SIG-M5 (cell line): ENCODE measurements at places on chromosomes 5 and 9.

- DNase-seq, result no peak
Observed at GRCh38 chr5:142548739-142549275, 137.1 kb downstream of the FGF1 start.

DNA sequence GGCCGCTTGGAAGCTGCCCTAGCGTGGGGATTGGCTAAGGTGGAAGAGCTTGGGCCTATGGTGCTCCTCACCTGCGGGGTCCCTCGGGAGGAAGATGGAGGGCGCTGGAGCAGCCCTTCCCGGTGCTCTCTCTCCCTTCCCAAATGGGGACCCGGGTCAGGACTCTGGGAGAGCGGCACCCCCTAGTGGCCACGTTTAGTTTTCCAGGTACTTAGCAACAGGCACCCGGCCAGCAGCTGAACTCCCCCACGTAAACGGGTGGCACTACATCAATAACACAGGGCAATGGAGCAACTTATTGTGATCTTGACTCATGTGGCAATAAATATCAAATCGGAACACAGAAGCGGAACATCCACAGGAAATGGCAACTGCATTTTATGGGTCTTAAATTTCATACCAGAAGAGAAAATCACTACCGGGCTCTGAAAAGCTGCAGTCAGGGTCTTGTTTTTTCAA is 316.6 kb downstream of the AGTPBP1 start:
- DNase-seq, result no peak

DNA sequence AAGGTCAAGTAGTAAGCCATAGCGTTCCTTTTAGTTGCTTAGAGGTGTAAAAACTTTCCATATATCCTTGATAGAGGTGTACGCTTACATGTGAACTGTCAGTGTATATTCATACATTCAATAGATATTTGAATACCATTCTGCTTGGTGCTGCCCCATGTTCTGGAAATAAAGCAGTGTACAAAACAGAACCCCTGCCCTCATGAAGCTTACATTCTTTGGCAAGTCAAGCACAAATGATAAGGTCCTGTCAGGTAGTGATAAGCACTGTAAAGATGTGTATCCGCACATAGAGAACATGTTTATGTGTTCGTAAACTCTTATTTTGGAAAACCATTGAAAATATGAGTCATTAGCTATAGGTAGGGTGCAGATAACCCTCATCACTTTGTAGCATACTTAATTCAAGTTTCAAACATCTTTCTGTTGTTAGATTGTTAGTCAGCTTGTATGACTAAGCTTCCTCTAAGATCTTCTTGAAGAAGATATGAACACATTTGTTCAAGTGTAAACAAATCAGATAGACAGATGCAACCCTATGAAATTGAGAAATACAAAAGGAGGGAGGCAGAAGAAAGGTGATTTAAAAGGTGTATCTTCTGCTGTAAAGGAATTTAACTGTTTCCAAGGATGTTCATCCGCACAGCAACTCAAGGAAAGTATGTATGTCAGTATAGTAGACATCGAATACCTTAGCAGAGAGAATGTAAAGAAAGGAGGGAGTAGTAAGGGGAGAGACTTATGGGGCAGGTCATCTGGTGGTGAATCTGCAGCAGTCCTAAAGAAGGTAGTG is 1.6 kb downstream of the GTF3C4 start:
- no peak for DNase-seq

GRCh38 chr9:3758816-3759576 is 233.2 kb upstream of the RFX3 start:
- DNase-seq, result no peak

DNA sequence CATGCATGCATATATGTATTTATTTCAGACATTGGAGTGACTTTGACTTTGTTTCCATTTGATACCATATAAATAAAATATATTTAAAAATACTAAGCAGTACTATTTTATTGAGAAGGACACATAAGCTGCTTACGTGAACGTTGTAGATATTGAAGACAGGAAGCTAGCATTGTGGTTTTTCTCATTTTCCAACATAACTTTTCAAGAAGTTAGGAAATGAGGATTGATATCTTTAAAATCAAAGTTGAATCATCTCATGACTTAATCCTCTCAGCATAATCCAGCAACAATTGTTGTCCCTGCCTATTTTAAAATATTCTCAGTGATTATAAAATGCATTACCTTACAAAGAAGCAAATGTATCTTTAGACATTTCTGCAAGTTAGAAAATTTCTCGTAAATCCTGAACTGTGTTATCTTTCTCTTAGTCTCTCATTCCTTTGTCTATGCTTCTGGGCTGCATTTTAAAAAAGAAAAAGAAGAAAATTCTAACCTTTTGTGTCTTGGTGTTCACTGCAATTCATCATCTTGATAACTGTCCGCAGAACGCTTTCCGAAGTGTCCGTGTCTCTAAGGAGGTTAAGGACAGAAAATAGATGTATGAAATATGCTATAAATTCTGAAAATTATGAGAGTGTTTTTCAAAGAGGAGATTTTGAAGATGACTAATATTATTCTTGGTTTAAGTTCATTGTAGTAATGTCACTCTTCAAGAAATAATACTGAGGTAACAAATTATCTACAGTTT is 1089.9 kb upstream of the CDH6 start:
- DNase-seq, result no peak

- DNase-seq, result no peak
Observed at GRCh38 chr9:23686257-23686656, 139.8 kb downstream of the ELAVL2 start.

DNA sequence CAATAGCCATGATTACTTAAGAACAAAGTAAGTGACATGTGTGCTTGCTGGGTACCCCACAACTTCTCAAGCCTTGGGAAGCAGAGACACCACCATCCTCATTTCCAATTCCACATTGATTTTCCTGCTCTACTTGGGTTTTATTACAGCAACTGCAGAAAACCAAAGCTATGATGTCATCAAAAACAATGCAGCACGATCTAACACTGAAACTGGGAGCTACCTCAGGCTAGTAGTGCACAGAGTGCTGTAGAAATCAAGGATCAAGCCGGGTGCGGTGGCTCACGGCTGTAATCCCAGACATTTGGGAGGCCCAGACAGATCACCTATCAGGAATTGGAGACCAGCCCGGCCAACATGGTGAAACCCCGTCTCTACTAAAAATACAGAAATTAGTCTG is 174.4 kb upstream of the MSX2 start:
- DNase-seq, result no peak

DNA sequence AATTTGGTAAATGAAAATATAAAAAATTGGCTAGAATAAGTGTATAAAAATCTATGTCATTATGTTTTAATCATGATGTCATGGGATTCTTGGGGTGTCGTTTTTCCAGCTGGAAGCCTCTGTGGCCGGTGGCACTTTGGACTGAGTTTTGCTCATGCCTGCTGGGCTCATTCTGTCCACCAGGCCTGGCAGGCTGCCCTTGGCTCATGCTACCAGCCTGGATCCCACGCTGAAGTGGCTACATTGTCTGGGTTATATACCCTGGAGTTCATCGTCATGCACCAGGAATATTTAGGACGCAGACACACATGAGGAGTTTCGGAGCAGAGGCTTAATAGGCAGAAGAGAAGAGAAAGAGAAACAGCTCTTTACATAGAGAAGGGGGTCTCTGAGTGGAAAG is 1913.7 kb upstream of the WWC1 start:
- DNase-seq, result no peak

DNA sequence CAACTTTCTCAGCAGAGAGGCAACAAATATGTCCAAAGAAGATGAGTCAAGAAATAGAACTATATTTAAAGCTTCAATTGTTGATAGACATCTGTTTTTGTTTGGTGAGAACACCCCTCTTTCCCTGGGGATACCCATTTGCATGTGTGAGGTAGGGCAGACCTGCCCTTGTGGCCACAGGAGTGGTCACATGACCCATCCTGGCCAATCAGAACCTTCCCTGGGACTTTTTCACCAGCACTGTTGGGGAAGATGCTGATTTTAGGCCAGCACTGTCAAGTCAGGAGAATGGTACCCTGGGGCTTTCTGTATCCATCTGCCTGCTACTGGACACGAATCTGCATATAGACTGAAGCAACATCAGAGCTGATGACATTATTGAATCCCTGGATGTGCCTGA is 211.2 kb downstream of the CDK5RAP2 start:
- no peak for DNase-seq

- no peak for DNase-seq
Observed at GRCh38 chr5:107607196-107607595, 63.5 kb downstream of the EFNA5 start.

- no peak for DNase-seq
Observed at GRCh38 chr5:93274291-93274690, 306.7 kb downstream of the NR2F1-AS1 start.

GRCh38 chr5:150516011-150516410 is 8.1 kb downstream of the NDST1 start:
- DNase-seq, result no peak

GRCh38 chr5:139601429-139601828 is 40.3 kb downstream of the UBE2D2 start:
- DNase-seq, result no peak

GRCh38 chr9:131420980-131421624 is 27.2 kb downstream of the PRRC2B start:
- no peak for DNase-seq

- DNase-seq, result no peak
Observed at GRCh38 chr5:176787676-176788075, 22.7 kb upstream of the UNC5A start.

GRCh38 chr9:118596374-118597015 is 772.7 kb downstream of the BRINP1 start:
- DNase-seq, result no peak

DNA sequence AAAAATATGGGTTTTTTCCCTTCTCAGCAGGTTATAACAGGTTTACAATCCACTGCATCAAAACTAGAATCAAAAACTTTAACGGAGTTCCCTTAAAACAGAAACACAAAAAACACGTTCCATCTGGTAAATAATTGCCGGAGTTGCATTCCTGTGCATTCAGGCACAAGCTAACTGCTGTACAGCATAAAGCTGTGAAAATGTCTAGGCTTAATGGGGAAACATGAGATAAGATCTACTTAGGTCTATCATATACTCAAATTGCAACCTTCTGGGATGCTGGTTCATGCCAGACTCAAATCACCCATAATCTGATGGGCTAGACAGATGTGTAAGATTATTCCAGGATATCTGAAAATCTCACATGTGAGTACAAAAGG is 265.3 kb downstream of the DOCK8 start:
- no peak for DNase-seq

GRCh38 chr9:83598487-83598886 is 24.5 kb upstream of the IDNK start:
- no peak for DNase-seq

DNA sequence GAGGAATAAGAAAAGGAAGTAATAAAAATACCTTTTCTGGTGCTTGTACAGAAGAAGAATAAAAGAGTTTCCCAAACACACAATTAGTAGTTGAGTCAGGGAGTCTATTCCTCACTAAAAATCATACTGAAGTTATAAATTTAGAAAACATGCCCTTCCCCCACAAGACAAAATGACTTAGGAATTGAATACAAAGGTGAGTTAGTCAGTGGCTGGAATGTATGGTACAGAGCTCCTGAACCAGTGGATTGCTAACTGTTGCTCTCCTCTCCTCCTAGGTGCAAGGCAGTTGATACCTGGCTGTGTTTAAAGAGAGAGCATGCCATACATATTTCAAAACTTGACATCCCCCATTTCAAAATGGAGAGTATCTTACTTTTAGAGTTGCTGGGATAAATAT is 1.9 kb downstream of the GDA start:
- no peak for DNase-seq

DNA sequence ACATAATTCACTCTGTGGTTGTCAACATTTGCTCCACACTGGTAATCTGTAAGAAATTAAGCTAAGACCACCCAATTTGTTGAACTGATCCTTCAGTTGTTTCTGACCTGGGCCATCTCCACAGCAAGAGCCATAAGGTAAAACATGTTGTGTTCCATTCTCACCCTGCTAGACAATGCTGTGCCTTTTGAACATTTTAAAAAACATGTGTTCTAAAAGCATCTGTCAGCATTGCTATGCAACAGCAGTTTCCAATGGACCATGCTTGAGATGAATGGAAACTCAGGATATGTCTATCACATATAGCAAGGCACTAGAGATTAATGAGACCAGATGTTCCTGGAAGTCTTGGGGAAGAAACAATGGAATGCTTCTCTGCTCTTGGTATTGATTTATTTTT is 455.1 kb upstream of the RGMB start:
- no peak for DNase-seq

GRCh38 chr5:141717043-141717442 is 35.0 kb upstream of the ARAP3 start:
- no peak for DNase-seq

DNA sequence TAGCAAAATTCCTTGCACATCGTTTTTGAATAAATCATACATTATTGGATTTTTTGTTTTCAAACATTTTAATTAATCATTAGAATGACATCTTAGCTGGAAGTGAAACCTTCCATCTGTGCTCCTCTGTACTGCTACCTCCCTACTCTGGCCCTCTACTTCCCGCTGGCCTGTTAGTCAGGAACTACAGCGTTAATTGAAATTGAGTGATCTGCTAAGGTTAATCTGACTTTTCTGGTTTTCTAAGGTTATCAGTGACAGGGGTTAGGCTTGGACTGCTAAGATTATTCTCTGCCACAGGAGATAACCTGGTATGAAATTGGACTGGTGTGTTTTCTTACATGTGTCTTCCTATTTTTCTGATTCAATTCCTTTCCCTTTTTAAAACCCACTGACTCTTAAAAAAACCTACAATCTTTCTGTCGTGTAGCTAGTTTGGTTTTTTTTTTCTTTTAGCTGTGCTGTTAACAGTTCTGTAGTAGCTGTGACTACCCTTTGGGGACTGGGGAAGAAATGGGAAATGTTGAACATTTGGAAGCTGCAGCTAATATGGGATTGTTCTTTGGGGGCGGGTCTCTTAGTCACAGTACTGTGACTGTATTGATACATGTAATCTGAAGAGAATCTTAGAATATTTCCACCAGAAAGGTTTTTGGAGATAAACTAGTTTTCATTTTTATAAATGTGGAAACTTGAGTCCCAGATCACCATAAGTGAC is 4.6 kb downstream of the KIF2A start:
- no peak for DNase-seq

DNA sequence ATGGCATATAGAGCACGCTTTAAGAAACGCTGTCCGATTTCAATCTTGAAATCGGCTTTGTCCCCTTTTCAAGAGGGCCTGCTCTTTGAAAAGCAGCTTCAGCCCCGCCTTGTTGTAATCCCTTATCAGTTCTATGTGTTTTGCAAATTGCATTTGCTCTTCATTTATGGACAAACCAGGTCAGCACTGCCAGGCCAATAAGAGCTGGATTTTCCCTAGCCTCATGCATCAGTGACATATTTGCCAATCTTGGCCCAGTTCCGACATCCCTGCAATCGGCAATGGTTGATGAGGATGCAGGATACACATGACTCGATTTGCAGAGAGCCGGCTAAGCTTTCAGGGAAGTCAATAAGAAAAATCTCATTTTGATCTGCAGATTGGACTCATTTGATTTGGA is 529.1 kb upstream of the CLINT1 start:
- DNase-seq, result no peak

GRCh38 chr9:78828521-78828920 is 531.6 kb downstream of the PSAT1 start:
- no peak for DNase-seq

- DNase-seq, result no peak
Observed at GRCh38 chr9:107283623-107284616, 841 bp downstream of the RAD23B start.

- DNase-seq, result no peak
Observed at GRCh38 chr9:72786948-72787347, 165.9 kb downstream of the ALDH1A1 start.
